ENCODE measurements at places on chromosomes 16 and 17. TPM values are rescaled to one million over a fixed set of nuclear protein-coding genes. Genes with fewer than 3 reads are reported as not detected.

Gene HS3ST3A1
- 5.8 TPM for total RNA-seq

Gene GPRC5B
- 6.1 TPM for total RNA-seq

DNA sequence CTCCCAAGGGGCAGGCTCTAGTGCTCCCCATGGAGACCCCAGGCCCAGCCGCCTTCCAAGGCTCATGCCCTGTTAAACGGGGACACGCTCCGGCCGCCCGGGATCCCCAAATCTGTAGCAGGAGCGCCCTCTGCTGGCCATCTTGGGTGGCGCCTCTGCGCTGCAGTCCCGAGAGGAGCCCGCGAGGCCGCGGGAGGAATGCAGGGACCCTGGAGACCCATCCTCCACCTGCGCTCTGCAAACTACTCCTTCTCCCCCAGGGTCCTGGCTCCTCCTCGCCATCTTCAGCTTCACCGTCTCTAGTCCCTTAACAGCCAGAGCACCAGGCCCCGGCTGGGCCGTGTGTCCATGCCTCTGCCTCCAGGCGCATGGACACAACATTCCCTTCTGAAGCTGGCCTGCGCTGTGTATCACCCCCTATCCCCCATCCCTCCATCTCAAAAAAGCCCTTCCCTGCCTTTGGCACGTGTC, 23.6 kb upstream of the KRT17 start:
- peak; percentile 94 for DNase-seq
- H3K36me3 ChIP-seq, result no peaks in the 10 kb centered on the region

DNA sequence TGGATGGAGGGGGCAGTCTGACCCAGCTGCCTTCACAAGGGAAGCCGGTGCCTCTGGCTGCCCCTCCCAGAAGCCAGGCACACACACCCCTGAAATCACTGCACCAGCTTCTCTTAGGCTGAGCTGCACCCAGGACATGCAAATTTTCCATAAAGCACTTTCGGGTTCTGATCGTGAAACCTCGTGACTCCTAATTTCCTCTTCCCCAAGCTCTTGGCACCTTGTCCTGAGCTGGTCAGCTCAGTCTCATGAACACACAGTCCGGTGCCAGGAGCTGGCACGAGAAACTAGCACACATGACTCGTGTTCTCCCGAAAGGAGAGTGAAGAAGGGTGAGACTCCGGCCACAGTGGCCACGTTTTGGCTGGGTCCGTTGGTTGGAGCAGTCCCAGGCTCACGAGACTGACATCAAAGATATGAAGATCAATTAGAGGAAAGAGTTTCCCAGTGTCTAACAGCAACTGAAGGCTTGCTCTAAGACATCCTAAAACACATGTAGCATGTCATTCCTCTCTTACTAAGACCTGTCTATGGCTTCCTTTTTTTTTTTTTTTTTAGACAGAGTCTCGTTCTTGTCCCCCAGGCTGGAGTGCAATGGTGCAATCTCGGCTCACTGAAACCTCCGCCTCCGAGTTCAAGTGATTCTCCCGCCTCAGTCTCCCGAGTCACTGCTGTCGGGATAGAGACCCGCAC, 9.2 kb upstream of the ABR start:
- H3K27ac ChIP-seq, result peak overlapping the region; percentile 78
- no peak overlapping the region for H3K4me3 ChIP-seq
- H3K27me3 ChIP-seq, result no peaks in the 10 kb centered on the region
- H3K4me1 ChIP-seq, result peaks cover 41% of the 10 kb centered on the region

- H3K36me3 ChIP-seq, result no peaks in the 10 kb centered on the region
- no peak overlapping the region for H3K4me3 ChIP-seq
- DNase-seq, result no peak
- no peaks in the 10 kb centered on the region for H3K27me3 ChIP-seq
- H3K27ac ChIP-seq, result peak overlapping the region; percentile 41
- peaks cover 80% of the 10 kb centered on the region for H3K4me1 ChIP-seq
Measured at GRCh38 chr16:89410322-89410721, 80.0 kb downstream of the ANKRD11 start.

DNA sequence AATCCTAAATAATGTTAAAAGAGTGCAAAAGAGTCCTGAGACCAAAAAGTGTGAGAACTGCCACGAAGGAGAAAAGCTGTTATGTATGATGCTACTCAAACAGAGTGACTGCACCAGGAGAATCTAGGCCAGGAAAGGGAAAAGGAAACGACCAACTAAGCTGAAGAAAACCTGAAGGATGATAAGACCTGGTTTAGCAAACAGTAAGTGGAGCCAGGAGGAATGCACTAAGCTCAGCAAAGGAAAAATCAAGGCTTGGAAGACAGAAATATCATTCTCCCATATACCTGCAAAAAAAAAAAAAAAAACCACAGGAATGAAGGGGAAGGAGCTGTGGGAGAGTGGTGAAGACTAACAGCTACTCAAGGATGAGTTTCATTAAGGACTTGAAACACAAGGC, 21.1 kb downstream of the CMC2 start:
- H3K4me1 ChIP-seq, result peaks cover 39% of the 10 kb centered on the region
- no peaks in the 10 kb centered on the region for H3K27me3 ChIP-seq
- no peak for DNase-seq
- H3K4me3 ChIP-seq, result no peak overlapping the region

DNA sequence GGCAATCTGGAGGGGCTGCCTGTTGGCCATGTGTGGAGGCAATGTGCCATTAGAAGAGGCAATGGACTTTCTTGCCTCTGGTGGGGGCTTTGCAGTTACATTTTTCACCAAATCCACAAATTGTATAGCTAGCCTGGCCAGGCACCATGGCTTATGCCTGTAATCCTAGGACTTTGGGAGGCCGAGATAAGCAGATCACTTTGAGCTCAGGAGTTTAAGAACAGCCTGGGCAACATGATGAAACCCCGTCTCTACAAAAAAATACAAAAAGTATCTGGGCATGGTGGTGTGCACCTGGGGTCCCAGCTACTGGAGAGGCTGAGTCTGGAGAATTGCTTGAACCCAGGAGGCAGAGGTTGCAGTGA, 2.7 kb upstream of the RNF112 start:
- no peak for DNase-seq
- no peak overlapping the region for H3K27ac ChIP-seq
- H3K4me3 ChIP-seq, result no peak overlapping the region
- H3K4me1 ChIP-seq, result peaks cover 13% of the 10 kb centered on the region
- H3K36me3 ChIP-seq, result no peaks in the 10 kb centered on the region
- H3K27me3 ChIP-seq, result peaks cover 9% of the 10 kb centered on the region

DNA sequence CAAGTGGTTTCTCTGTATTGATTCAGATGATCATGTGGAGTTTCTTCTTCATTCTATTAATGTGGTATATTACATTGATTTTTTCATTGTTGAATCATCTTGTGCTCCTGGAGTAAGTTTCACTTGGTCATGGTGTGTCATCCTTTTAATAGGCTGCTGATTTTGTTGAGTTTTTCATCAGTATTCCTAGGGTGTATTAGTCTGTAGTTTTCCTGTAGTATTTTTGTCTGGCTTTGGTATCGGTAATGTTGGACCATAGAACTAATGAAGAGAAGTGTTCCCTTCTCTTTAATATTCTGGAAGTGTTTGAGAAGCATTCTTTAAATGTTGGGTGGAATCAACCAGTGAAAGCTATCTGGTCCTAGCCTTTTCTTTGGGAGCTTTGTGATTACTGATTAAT, 99.0 kb downstream of the OMG start:
- no peak overlapping the region for H3K27ac ChIP-seq
- no peak for DNase-seq
- no peaks in the 10 kb centered on the region for H3K4me1 ChIP-seq
- no peaks in the 10 kb centered on the region for H3K27me3 ChIP-seq
- H3K4me3 ChIP-seq, result no peak overlapping the region

- H3K36me3 ChIP-seq, result no peaks in the 10 kb centered on the region
- H3K27me3 ChIP-seq, result no peaks in the 10 kb centered on the region
- peak overlapping the region; percentile 43 for H3K27ac ChIP-seq
- no peak overlapping the region for H3K4me3 ChIP-seq
- no peaks in the 10 kb centered on the region for H3K4me1 ChIP-seq
Measured at GRCh38 chr16:49789616-49790015, 66.3 kb downstream of the ZNF423 start.

DNA sequence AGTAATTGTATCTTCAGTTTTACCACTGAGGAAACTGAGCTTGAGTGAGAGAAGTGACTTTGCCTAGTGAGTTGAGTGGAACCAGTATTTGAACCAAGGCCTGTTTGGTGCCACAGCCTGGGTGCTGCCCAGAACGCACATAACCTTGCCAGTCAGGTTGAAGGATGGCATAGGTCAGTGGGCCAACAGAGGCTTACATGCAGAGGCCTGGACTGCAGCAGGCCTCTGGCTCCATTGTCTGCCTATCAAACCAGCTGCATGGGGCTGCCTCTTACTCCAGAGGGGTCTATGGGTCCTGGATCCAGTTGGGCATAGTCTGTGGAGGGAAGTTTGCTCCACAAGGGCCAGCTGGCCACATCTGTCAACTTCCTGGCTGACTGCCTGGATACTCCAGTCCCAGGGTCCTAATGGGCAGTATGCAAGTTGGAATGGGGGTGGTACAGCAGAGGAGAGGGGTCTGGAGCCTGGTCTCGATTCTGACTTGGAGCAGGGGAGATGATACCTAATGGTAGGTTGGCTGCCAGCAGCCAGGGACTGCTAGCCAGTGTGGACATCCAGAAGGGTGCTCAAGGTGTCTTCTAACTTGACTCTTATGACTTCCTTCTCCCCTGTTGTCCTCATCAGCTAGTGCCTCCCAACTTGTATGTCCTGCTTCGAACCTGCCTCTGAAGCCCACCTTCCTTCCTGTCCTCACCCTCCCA, 11.1 kb upstream of the RNF112 start:
- peaks cover 45% of the 10 kb centered on the region for H3K4me1 ChIP-seq
- H3K27ac ChIP-seq, result no peak overlapping the region
- no peak overlapping the region for H3K4me3 ChIP-seq
- H3K36me3 ChIP-seq, result no peaks in the 10 kb centered on the region
- DNase-seq, result peak; percentile 45
- H3K27me3 ChIP-seq, result no peaks in the 10 kb centered on the region

- no peak overlapping the region for H3K4me3 ChIP-seq
- H3K27ac ChIP-seq, result no peak overlapping the region
- peaks cover 4% of the 10 kb centered on the region for H3K27me3 ChIP-seq
- no peaks in the 10 kb centered on the region for H3K36me3 ChIP-seq
- H3K4me1 ChIP-seq, result peaks cover 21% of the 10 kb centered on the region
- DNase-seq, result no peak
Measured at GRCh38 chr17:63450551-63450950, 4.4 kb upstream of the CYB561 start.

GRCh38 chr17:17079761-17080160, 37.5 kb downstream of the MPRIP start:
- peaks cover 67% of the 10 kb centered on the region for H3K4me1 ChIP-seq
- no peak overlapping the region for H3K4me3 ChIP-seq
- peaks cover 60% of the 10 kb centered on the region for H3K36me3 ChIP-seq
- no peaks in the 10 kb centered on the region for H3K27me3 ChIP-seq
